ENCODE measurements at places on chromosomes 7 and 10. TPM values are rescaled to one million over a fixed set of nuclear protein-coding genes. Genes with fewer than 3 reads are reported as not detected.
A peak's percentile ranks its signal among the peaks of the same experiment; 100 is the strongest.

- DNase-seq: no peak
Observed at GRCh38 chr7:122056977-122057376, 87.1 kb downstream of the AASS start.

The VENTX gene
- total RNA-seq: not detected

- peak; percentile 46 for DNase-seq
Observed at GRCh38 chr7:44733708-44734481, 14.8 kb upstream of the ZMIZ2 start.

DNA sequence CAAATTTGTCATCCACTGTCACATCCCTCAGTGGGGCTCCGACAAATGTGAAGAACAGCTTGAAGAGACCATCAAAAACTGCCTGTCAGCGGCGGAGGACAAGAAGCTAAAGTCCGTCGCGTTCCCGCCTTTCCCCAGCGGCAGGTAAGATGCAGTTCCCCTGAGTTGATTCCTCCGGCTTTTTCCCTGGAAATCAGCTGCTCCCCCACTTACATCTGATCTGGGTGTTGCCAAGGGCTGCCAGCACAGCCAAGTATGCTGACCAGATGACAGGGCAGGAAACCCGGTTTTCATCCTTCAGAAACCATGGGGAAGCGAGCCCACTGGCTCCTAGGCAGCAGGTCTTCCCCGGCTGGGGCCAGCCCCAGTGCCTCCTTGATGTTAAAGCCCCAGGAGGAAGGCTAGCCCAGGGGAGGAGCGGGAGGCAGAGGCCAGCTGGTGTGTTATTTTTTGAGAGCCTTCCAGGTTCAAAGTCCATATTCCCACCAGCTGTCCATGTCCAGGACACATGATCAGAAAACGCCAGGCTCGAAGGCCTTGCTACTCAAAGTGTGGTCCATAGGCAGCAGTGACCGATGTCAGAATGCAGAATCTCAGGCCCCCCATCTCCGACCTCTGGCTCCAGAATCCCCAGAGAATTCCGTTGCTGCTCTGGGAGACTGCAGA lies 23.4 kb downstream of the AIFM2 start:
- no peak for DNase-seq

- no peak for DNase-seq
Observed at GRCh38 chr7:21184942-21185652, 242.8 kb upstream of the SP4 start.

DNA sequence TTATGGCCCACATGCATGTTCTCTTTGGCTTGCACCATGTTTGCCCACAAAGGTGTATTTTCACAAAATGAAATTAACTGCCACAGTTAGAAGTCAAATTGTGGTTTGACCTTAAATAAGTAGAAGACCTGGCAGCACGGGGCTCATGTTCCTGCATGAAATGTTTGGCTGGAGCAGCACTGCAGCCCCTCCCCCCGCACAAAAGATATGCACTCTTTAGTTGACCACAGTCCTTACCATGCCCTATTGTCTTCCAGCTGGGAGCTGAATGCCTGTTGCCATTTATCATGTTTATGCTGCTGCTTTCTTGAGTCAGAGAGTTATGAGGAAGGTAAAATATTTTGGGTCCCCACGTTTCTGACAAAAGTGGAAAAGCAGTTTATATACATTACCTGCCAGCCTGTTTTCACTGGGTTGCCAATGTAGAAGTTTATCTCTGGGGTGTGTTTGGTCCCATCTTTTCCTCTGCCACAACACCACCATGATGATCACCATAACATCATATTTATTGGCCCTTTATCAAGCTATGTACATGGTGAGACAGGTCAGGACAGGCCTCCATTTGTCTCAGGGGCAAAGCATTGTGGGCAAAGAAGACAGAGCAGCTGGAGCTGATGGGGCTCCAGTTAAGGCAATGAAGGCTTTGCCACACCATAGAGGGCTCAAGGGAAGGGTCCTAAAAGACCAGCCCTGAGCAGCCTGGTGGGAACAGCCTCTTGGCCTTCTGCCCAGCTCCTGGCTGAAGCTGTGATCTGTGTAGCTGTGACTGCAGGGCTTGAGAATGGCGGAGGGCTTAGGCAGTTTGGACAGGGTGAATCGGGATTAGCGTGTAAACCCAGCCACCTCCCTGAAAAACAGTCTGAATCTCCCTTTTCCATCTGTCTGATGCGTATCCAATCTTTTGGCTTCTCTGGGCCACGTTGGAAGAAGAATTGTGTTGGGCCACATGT lies 5.4 kb downstream of the PRF1 start:
- no peak for DNase-seq

GRCh38 chr10:62960416-62960815 lies 144.2 kb upstream of the EGR2 start:
- DNase-seq: no peak

- no peak for DNase-seq
Observed at GRCh38 chr7:28224172-28224571, 43.6 kb upstream of the JAZF1 start.

- DNase-seq: no peak
Observed at GRCh38 chr10:77685432-77685831, 47.8 kb upstream of the KCNMA1 start.

- DNase-seq: no peak
Observed at GRCh38 chr10:48649349-48649944, 35.2 kb upstream of the WDFY4 start.

- DNase-seq: no peak
Observed at GRCh38 chr10:122343135-122343800, 31.2 kb upstream of the PLEKHA1 start.

- no peak for DNase-seq
Observed at GRCh38 chr7:111744501-111745155, 182.3 kb upstream of the IMMP2L start.

- DNase-seq: peak; percentile 12
Observed at GRCh38 chr7:30479202-30480120, 877 bp upstream of the NOD1 start.

GRCh38 chr10:119233123-119233820 lies 25.9 kb downstream of the GRK5 start:
- DNase-seq: no peak

DNA sequence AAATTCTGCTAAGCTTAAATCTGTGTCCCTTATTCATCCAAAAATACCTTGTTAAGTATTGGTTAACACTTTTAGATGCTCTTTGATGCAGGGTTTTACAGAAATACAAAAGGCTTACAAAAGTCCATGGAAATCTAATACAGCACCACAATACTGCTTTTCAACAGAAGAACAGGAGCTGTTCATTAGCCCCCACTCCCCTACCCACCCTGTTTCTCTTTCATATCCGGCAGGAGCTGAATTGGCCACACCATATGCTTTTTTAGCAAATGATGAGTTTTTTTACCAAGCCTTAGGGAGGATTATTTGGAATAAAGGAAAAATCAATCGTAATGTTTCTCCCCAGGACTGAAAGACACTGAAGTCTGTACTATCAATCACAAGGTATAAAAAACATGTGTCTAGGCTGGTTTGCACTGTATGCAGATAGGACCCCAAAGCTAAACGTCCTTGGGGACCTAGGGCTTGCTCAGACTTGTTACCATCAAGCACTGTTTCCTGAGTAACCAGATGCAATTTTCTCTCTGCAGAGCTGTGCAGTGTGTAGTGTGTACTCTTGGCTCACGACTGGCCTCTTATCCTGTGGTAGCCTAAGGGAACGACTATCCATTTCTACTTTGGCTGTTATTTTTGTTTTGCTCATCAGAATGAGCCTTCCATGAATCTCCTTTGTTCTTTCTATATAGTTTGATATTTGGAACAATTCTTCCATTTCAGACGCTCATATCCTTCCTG lies 143.3 kb upstream of the LRGUK start:
- DNase-seq: no peak

GRCh38 chr10:93599778-93600177 lies 1.3 kb downstream of the RBP4 start:
- no peak for DNase-seq

DNA sequence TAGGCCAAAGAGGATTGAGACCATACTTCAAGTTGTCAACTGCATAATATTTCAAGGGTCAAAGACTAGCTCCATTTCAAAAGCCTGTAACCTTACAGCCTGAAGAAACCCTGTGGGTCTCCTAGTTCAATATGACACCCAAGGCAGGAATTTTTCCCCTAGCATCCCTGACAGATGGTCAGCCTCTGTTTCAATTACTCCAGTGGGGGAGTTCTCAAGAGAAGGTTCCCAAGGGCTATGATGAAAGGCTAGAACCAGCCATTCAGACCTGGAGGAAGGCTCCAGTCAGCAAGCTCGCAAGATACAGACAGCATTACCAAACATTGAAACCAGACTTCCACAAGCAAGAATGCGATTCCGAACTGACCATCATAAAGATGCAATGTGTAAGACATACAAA lies 1.6 kb downstream of the HTR7 start:
- DNase-seq: no peak

DNA sequence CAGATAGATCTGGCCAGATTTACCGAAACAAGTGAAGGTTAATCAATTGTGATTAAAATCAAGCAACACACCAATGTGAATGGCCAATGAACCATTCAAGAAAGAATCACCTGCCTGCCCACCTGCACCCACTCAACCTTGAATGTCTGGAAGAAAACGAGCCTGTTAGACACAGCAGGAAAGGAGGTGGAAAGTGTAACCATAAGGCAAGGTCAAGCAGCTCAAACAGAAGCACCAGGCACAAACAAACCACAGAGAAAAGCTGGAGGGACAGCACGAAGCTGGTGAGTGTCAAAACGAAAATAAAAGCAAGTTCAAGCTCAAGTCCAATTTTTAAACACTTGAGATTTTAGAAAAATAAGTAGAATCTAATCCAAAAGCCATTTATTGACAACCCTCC lies 64.9 kb downstream of the STEAP1B start:
- no peak for DNase-seq

DNA sequence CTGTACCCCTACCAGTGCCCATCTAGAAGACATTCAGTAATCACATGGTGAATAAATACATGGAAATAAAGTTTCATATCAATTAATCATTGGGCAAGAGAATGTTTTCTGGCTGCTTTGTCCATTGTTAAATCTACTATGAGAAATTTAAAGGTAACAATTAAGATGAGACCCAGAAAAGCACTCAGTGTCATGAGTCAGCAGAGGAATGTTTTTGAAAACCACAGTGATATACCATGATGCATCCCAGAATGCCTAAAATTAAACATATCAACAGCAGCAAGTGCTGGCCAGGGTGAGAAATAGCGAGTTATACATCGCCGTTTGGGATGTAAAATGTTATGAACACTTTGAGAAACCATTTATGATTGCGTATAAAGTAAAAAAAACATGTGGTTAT lies 825.3 kb upstream of the C7orf33 start:
- no peak for DNase-seq

DNA sequence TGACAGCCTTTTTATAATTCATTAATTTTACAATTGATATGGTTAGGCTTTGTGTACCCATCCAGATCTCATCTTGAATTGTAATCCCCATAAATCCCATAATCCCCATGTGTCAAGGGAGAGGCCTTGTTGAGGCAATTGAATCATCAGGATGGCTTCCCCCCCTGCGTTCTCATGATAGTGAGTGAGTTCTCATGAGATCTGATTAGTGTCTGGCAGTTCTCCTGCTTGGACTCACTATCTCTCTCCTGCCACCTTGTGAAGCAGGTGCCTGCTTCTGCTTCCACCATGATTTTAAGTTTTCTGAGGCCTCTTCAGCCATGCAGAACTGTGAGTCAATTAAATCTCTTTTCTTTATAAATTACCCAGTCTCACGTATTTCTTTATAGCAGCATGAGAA lies 165.7 kb upstream of the GNAI1 start:
- DNase-seq: no peak

DNA sequence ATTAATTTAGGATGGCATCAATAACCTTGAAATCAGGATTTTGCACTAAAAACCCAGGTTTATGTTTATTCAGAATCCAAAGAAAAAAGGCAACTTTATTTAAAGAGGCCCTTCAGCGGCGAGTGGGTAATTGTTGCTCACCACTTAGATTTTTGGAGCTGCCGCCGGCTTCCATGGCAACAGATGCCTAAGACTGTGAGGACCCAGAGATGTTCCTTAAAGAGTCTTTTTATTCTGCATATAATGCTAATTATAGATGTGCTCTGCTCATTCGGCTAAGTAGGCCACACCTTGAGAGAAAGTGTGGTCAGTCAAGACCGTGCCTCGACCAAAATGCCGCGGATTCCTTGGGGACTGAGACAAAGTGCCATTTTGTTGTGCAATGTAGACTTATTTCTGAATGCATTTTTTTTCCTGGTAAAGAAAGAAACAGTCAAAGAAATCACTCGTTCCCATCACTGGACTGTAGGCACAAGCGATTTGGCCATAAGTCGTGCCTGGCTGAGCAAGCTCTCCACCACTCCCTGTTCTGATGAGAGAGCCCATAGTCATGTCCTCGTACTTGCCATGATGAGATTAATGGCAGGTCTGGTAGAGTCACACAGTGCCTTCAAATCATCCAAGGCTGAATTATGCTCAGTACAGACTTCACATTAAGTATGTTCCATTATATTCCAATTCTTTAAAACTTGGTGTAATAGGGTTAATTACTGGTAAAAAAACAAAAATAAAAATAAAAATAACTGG lies 21.4 kb upstream of the MGMT start:
- peak; percentile 14 for DNase-seq

DNA sequence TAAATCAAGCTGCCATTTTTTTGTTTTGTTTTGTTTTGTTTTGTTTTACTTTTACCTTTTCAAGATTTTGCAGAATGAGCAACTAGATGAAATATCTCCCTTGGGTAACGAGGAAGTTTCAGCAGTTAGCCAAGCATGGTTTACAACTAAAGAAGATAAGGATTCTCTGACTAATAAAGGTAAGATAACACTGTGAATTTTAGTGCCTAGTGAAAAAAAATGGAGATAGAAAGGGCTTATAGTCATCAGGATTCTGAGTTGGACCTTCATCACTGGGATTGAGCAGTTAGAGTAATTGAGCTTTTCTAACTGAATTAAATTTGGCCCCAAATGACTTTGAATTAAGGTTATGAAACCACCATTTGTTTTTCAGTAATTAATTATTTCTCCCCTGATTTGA lies 21.2 kb downstream of the DMTF1 start:
- no peak for DNase-seq

The PAPSS2 gene
- total RNA-seq: 77.9 TPM

The C10orf105 gene
- not detected for total RNA-seq

DNA sequence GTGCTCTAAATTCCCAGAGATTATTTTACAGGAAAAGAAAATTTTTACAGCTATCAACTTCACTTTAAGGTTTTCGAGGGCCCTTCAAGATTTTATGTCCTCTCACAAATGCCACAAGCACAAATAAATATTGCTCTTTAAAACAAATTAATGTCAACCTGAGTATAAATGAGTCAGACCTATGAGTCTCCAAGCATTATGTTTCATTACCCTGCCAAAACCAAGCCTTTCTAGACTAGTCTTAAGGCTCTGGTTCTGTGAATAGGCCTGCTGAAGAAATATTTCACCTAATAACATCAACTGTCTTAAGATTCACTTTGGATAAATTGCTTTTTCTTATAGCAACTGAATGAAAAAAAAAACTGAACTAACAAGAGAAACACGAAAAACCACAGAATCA lies 153.0 kb downstream of the PDE1C start:
- no peak for DNase-seq

GRCh38 chr10:33302208-33302829 lies 32.1 kb downstream of the NRP1 start:
- no peak for DNase-seq

The CREB5 gene
- 15.2 TPM for total RNA-seq

- peak; percentile 70 for DNase-seq
Observed at GRCh38 chr10:48194830-48195229, 79.7 kb downstream of the FRMPD2 start.

All from Caki2 (cell line).